ENCODE measurements at places on chromosomes 7 and 10. TPM values are rescaled to one million over a fixed set of nuclear protein-coding genes. Genes with fewer than 3 reads are reported as not detected.

The SFRP4 gene
- under 0.01 TPM for total RNA-seq

The EFCAB10 gene
- not detected for total RNA-seq

The NRG3 gene
- 10.6 TPM for total RNA-seq

The SYNPO2L gene
- total RNA-seq, result not detected

The NOC3L gene
- total RNA-seq, result 12.5 TPM

The GRID1 gene
- not detected for total RNA-seq

The OR6V1 gene
- not detected for total RNA-seq

The PIK3CG gene
- 2.0 TPM for total RNA-seq

The CNOT4 gene
- 11.6 TPM for total RNA-seq

The BICC1 gene
- total RNA-seq, result under 0.01 TPM

The INHBA gene
- total RNA-seq, result 4.2 TPM

The COL26A1 gene
- not detected for total RNA-seq

The SPDYE1 gene
- not detected for total RNA-seq

The CALHM3 gene
- not detected for total RNA-seq

The FOXK1 gene
- total RNA-seq, result 16.0 TPM

The SPDYE8 gene
- not detected for total RNA-seq

The ST7 gene
- total RNA-seq, result 12.0 TPM

The CYP3A7 gene
- not detected for total RNA-seq

The MGAM2 gene
- total RNA-seq, result not detected

The NANOS1 gene
- 0.43 TPM for total RNA-seq

The SLC26A5 gene
- total RNA-seq, result 2.3 TPM

The IL6 gene
- total RNA-seq, result 0.17 TPM

Data from dermis lymphatic vessel endothelial cell (primary cell).